ENCODE measurements at places on chromosomes 16 and 17.
A peak's percentile ranks its signal among the peaks of the same experiment; 100 is the strongest.

- DNase-seq, result no peak
These were observed 11.8 kb upstream of the CIBAR2 start for GRCh38 chr16:85123891-85124635.

DNA sequence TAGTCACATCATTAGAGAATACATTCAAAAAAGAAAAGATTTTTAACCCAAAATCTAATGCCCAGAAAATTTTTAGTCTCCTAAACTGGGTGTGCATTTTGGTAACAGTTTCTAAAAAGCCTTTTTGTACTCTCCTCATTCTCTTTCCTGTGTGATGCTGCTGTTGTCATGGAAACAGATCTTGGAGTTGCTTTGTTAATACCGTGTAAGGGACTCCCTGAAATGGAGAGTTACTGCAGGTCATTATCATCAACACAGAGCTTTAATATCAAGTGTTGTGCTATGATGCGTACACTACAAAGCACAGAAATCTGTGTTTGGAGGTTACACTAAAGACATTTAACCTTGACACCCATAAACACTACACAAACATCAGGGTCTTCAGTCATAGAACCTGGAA lies 216.3 kb downstream of the PRKCA start:
- no peak for DNase-seq

DNA sequence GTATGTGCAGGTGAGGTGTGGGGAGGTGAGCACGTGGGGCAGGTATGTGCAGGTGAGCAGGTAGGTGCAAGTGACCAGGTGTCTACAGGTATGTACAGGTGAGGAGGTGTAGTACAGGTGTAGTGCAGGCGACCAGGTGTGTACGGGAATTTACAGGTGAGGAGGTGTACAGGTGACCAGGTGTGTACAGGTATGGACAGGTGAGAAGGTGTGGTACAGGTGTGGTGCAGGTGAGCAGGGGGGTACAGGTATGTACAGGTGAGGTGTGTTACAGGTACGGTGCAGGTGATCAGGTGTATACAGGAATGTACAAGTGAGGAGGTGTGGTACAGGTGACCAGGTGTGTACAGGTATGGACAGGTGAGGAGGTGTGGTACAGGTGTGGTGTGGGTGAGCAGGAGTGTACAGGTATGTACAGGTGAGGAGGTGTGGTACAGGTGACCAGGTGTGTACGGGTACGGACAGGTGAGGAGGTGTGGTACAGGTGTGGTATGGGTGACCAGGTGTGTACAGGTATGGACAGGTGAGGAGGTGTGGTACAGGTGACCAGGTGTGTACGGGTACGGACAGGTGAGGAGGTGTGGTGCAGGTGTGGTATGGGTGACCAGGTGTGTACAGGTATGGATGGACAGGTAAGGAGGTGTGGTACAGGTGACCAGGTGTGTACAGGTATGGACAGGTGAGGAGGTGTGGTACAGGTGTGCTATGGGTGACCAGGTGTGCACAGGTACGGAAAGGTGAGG lies 12.8 kb upstream of the DBNDD1 start:
- peak; percentile 70 for DNase-seq

DNA sequence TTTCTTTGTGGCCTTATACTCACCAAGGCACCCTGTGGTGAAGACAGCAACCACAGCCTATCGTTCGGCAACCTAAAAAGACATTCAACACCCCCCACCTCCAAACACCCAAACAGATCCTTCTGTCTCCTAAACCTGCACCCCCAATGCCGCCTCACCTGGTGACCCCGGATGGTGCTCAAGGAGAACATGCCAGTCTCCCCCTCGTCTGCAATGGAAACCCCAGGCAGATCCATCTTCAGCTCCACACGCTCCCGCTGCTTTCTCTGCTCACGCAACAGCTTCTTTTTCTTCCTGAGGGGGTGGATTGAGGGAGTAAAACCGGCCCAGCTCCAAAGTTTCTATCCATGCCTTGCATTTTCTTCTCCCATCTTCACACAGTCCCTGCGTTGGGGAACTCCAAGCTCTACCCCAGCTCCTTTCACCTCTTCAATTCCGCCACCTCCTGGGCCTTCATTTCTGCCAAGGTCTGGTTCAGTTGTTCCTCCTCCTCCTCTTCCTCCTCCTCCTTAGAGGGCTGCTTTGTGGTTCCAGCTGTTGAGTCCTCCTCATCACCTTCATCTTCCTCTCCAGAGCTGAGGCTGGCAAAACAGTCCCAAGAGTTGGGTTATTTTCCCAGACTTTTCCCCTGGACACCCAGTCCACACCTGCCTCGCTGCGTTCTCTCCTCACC lies 3.4 kb upstream of the PSMC5 start:
- no peak for DNase-seq

- peak; percentile 73 for DNase-seq
These were observed 1.4 kb downstream of the NOTUM start for GRCh38 chr17:81959362-81960129.

GRCh38 chr17:15451680-15452079 lies 15.7 kb downstream of the CDRT4 start:
- no peak for DNase-seq

GRCh38 chr17:47994724-47995123 lies 23.8 kb downstream of the CDK5RAP3 start:
- DNase-seq, result no peak

GRCh38 chr16:84614073-84614459 lies 3.8 kb downstream of the COTL1 start:
- no peak for DNase-seq

DNA sequence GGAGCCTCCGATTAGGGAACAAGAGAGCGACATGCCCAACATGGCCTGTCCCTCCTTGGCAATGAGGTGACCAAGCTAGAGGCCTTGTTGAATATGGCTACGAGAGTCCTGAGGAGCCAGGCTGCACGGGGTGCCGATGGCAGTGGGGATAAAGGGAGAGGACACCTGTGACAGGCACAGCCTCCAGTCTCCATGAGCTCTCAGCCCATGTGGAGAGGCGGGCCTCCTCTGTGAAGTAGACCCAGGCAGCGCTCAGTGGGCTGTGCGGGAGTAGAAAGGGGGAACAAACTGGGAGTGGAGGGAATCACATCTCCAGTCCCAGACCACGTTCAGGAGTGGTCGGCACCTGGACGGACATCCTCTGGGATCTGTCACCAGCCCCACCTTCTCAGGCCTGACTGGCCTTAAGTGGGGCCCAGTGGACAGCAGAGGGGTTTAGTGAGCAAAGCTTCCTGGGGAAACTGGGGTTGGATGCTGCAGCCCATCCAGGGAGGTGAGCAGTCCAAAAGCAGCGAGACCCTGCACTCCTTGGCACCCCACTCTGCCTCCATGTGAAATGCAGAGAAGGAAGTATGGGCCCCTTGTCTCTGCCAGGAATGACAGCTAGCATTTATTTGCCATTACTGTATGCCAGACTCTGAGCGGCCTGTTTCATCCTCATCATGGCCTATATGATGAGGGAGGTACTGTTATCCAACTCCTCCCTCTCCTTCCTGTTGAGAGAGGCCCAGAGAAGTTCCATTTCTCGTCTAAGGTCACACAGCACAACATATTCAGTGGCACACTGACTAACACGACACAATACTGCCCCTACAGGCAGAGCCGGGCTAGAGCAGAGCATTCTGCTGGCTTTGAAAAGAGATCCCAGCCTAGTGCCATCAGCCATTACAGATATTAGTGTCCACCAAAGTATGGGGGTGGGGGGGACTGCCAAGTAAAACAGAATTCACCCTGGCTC lies 4.5 kb upstream of the TMEM92 start:
- DNase-seq, result peak; percentile 58

- DNase-seq, result no peak
These were observed 25.7 kb downstream of the IQCK start for GRCh38 chr16:19743816-19744159.

DNA sequence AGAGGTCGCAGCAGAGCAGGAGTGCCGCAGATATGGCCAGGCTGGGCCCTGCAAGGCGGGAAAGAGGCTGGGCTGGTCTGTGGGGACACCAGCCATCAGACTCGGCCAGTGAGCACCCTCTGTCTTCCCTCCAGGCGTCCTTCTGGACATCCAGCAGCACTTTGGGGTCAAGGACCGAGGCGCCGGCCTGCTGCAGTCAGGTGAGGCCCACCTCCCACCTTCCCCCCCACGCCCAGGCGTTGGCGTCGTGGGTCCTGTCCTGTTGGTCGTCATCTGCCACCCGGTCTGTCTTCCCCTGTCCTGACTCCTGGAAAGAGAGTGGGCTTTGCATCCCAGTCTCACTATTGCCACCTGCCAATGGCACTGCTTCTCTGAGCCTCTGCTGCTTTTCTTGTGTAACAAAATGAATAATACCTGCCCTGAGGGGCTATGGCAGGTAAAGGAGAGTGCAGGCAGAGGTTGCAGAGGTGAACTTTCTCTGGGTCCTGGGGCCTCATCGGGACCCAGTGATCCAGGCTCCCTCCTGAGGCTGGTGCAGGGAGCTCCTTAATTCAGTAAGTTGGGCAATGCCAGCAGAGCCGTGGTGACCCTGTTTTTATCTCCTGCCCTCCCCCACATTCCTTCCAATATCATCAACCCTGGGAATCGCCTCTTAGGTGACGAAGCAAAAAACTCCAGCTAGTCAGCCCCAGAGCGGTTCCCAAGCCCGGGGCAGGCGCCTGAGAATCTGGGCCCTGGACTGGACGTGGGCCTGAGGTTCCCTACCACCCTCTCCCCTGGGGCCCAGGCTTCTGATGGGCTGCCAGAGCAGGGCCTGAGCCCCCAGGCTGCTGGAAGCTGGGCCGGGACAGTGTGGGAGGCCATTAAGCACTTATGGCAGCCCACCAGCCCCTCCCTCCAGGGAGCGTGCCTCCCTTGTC lies 14.7 kb downstream of the SPNS2 start:
- DNase-seq, result no peak

- peak; percentile 84 for DNase-seq
These were observed 8.5 kb downstream of the CHTF8 start for GRCh38 chr16:69123910-69124309.

GRCh38 chr16:84150926-84151325 lies 5.8 kb downstream of the DNAAF1 start:
- DNase-seq, result no peak

DNA sequence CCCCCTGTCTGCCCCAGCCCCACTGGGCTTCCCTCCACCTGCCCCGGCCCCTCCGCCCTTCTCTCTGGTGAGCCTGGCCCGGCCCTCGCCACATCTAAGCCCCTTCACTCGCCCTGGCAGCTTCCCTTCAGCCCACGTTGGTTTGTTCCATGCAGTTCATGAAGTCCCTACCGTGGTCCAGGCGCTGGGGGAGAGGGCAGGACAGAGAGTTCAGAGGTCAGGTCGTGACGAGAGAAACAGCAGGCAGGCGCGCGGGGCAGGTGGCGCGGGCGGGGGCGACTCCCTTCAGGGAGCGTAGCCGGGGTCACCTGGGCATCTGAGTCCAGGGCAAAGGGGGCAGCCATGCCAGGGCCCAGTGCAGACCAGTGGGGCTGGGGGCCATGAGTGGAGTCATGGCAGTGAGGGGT lies 8.9 kb upstream of the TEDC2 start:
- no peak for DNase-seq

- DNase-seq, result no peak
These were observed 466.5 kb upstream of the MAF start for GRCh38 chr16:80066805-80067580.

- DNase-seq, result no peak
These were observed 32.9 kb downstream of the CFAP20 start for GRCh38 chr16:58096249-58096648.

GRCh38 chr16:19753815-19754643 lies 36.0 kb downstream of the IQCK start:
- DNase-seq, result no peak

DNA sequence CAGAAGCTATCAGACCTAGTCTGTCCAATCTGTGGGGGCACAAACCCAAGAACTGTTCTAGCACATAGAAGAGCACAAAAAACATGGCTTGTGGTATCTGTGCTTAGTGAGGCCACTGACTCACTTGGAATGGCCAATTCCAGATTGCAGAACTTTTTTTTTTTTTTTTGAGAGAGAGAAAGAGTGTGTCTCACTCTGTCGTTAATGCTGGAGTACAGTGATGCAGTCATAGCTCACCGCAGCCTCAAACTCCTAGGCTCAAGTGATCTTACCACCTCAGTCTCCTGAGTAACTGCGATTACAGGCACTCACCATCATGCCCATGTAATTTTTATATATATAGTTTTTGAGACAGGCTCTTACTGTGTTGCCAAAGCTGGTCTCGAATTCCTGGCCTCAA lies 77.2 kb upstream of the CLEC3A start:
- DNase-seq, result no peak

DNA sequence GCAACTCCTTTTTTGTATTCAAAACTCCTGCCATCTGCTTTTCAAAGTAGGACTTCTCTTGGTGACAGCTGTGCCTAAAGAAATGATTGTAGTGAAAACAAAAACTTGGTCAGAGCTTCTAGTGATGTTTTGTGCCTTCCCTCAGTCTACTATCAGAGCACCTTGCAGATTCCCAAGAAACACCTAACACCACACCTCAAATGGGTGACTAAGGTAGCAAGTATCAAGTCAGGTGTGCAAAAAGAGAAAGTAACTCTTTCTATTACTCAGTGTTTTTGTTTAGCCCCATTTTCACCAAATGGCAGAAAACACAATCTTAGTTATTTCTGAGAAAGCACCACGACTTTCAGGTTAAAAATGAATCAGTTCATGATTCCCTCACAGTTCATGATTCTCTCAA lies 2.0 kb upstream of the PMFBP1 start:
- DNase-seq, result no peak

- DNase-seq, result no peak
These were observed 124.4 kb downstream of the SDK2 start for GRCh38 chr17:73519714-73520368.

- peak; percentile 72 for DNase-seq
These were observed 1.1 kb upstream of the STUB1 start for GRCh38 chr16:678858-679813.

DNA sequence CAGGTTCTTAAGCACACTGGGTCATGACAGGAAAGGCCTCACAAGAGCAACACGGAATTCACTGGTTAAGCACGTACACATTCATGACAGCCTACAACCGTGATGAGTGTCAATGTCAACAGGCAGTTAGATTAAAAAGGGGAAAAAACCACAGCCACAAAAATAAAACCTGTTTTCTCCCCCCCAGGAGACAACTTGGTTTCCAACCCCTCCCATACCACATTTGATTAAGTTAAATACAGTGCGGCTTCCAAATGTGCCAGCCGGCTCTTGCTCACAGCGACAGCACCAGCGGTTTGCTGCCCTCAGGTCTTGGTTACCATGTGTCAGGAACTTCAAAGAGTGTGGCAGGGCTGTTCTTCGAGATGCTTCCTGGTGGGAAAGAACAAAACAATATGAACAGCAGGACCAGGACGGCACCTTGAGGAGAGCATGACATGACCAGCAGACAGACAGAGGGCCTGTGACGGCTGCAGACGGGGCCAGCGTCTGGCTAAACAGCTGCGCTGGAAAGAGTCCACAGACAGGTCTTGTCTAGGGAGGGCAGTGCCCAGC lies 193.6 kb downstream of the PARN start:
- DNase-seq, result no peak

DNA sequence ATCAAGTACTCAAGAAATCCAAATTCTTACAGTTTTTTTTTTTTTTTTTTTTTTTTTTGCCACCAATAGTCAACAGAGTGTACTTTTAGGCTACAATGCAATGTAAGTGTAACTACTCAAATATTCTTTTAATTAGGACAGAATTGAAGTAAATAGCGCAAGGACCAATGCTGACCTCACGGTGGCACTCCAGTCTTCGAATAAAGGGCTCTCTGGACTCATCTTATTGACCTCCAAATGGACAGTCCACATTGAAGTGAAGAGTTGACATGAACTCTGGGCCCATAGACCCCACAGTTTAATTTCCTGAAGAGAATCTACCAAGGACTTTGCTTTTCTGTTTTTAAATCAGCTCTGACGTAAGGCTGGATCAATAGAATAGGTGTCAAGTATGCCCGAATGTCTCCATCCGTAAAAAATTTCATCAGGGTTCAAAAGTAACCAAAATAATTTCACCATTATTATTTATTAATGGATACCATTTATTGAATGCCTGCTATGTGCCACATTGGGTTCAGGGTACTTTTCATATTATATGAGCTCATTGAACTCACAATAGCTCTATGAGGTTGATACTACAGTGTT lies 7.3 kb upstream of the DDX52 start:
- DNase-seq, result peak; percentile 21
